ENCODE measurements at places on chromosomes 7 and 10. TPM values are rescaled to one million over a fixed set of nuclear protein-coding genes. Genes with fewer than 3 reads are reported as not detected.
A peak's percentile ranks its signal among the peaks of the same experiment; 100 is the strongest.

GRCh38 chr7:70595370-70595754 is 536.6 kb upstream of the GALNT17 start:
- no peak for DNase-seq

- no peak for DNase-seq
Measured at GRCh38 chr7:22872096-22872807, 49.6 kb upstream of the TOMM7 start.

- peak; percentile 23 for DNase-seq
Measured at GRCh38 chr7:69932034-69932628, 333.9 kb downstream of the AUTS2 start.

SAMD9L gene
- 18.0 TPM for total RNA-seq

WIPF3 gene
- total RNA-seq, result under 0.01 TPM

Data from fibroblast of villous mesenchyme (primary cell).